ENCODE measurements at places on chromosomes 3 and 15. TPM values are rescaled to one million over a fixed set of nuclear protein-coding genes. Genes with fewer than 3 reads are reported as not detected.

ITGB5 gene
- polyA plus RNA-seq = 18.3 TPM

ISLR2 gene
- polyA plus RNA-seq = 7.3 TPM

CMTM7 gene
- 12.9 TPM for polyA plus RNA-seq

GASK1A gene
- 4.4 TPM for polyA plus RNA-seq

DPPA2 gene
- not detected for polyA plus RNA-seq

POPDC2 gene
- polyA plus RNA-seq = 38.2 TPM

DNA sequence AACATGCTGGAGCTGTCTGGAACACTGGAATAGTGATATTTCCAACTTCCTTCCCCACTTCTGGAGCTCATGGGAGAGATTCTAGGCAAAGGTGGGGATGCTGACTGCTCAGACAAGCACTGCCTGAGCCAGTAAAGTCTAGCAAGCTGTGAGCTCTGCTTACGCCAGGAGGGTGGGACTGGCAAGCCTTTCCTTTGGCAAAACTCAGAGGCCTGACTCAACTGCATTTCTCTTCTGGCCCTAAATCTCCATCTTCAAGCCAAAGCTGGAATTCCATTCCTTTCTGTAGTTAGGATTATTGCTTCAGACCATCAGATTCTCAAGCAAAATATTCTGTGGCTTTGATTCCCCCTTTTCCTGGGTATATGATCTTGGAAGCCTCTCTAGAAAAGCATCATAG lies 20.3 kb upstream of the EPB42 start:
- peak; percentile 81 for DNase-seq

DNA sequence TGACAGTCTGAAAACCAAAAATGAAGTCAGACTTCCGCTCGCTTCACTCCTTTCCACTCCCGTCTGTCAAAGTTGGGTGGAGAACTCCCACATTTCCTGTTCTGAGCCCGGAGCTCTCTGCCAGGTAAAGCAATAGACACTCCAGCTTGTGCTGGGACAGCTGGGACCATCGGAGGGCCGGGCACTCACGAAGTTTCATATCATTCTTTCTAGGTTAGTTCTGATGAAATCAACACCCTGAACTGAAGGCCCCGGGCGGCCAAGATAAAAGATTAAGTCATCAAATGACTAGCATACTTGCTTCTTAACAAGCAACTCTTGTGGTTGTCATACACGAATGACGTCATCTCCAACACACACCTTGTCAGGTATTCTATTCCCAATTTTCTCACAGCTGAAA lies 42.1 kb downstream of the MAGI1 start:
- DNase-seq = no peak

- no peak for DNase-seq
Observed at GRCh38 chr3:7760718-7761117, 740.9 kb upstream of the LMCD1 start.

DNA sequence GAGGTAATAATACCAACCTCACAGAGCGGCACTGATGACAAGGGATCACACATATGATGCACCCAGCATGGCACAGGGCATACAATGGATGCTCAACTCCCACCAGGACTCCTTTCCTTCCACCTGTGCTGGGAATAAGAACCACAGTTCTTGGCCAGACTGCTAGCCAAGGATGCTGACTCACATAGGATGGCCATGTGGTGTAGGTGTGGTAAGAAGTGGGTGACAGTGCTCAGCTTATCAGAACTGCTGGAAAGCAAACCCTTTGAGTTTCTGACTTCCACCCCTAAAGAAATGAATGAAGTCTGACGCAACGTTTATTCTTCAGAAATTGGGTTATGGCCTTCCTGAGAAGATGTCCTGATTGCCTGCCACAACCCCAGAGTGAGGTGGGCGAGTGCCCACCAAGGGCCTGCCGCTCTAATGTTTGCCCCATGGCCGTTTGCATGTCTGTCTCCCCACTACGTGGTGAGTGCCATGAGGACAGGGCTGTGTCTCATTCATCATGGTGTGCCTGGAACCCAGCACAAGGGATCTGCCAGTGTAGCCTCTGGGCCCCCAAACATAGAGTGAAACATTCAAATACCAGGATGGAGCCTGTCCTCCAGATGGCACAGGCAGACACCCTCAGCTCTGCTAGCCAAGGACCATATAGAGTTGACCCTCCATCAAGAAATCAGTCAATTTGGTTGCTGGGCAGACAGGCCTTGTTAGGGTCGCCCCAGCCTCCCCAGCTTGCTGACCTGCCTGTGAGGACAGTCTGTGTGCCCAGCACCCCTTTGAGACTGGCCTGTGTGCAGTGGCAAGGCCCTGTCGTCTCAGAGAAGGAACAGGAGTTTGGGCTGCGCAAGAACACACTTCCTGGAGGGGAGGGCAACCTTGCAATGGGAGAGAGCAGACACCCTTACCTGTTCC lies 57.6 kb upstream of the SLCO2A1 start:
- DNase-seq = no peak

GRCh38 chr3:175895731-175896130 lies 1036.6 kb downstream of the NAALADL2 start:
- no peak for DNase-seq

DNA sequence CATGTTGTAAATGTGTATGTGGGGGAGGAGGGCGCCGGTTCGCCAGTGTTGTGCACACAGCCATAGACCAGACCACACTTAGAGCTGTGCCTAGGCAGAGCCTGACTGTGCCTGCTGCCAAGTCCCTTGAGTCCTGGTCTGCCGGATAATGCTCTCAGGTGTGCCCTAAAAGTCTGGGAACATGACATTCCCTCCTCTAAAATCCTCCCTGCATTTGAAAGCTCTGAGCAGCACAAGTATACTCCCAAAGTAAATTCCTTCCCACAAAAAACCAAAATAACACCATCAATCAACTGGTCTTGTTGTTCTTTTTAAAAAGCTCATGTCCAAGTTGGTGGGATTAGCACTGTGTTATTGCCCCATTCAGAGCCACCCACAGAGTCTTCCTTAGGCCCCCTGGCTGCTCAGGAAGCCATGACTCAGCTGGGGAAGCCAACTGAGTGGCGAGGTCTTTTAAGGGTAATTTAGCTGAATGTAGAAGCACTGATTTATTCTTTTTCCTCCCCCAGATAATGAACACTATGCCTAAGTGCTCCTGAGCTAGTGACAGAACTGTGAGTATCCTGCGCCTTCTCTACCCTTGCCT lies 147.8 kb upstream of the MCTP2 start:
- no peak for DNase-seq

DNA sequence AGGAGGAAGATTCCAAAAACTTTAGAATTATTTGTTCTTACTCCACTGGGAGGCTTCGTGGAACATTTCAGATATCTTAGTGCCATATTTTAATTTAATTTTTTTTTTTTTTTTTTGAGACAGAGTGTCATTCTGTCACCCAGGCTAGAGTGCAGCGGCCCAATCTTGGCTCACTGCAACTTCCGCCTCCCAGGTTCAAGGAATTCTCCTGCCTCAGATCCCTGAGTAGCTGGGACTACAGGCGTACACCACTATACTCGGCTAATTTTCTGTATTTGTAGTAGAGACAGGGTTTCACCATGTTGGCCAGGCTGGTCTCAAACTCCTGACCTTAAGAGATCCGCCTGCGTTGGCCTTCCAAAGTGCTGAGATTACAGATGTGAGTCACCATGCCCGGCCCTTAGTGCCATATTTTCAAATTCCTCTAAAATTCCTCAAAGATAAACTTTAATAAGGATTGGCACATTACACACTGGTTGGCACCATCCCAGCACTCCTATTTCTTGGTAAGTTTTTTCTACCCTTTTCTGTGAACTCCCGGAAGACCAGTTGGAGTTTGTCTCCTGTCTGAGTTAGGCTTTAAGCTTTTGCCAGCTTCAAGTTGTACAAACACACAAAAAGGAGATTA lies 693.7 kb downstream of the MCTP2 start:
- no peak for DNase-seq

GRCh38 chr15:29935296-29936004 lies 113.2 kb upstream of the TJP1 start:
- DNase-seq = no peak

- no peak for DNase-seq
Observed at GRCh38 chr15:90211440-90212143, 10.5 kb downstream of the SEMA4B start.

DNA sequence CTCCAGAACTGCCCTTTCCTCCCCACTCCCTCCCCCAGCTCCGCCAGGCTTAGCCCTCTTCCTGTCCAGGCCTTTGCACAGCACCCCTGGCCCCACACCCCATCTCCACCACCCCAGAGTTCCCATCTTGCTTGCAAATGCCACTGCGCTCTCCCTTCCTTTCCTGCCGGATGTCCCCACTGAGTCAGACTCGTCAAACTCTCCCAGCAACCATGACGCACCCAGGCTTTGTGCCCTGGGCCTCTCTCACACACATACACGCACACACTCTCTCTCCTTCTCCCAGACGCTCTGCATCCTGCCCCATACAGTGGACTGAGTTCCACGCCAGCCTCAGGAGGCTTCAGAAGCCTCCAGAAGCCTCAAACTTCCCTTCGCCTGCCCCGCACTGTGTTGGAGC lies 2.8 kb upstream of the CCDC9B start:
- no peak for DNase-seq

DNA sequence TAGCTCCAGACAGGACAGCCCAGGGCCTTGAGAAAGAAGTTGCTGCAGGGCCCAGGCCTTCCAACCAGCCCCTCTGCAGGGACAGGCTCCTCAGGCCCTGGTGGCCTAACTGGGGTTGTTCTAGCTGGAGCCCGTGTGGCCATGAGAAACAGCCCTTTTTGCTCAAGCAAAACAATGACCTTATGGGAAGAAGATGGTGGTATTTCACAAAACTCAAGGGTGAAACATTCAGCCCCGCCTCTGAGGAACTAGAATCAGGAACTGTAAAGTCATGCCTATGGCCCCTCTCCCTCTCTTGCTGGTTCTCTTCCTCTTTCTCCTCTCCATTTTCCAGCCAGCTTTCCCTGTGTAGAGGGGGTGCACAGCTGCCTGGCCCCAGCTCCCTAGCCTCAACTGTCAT lies 273.3 kb downstream of the RPLP1 start:
- no peak for DNase-seq

- DNase-seq = no peak
Observed at GRCh38 chr15:51658664-51659063, 22.6 kb upstream of the SCG3 start.

DNA sequence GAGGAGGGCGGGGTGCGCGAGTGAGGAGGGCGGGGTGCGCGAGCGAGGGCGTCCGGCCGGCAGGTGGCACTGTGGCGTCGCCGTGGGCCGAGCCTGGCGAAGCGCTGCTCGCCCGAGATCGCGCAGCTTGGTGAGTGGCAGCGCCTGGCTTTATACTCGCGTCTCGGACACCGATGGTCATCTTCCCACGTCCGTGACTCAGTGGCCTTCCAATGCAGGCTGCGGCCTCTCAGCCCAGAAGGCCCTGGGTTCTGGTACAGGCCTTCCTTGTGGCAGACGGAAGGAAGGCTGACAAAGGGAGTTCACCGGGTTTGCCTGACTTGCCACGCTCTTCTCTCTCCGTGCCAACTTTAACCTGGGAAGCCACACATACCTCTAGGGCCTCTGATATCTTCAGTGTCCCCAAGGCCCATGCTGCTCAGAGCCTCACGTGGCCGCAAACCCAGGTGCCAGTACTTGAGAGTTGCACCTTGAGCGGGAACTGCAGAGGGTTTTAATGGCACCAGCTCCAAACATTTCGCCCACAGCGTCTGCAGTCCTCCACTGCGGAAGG lies 195.3 kb upstream of the LYSMD4 start:
- no peak for DNase-seq

DNA sequence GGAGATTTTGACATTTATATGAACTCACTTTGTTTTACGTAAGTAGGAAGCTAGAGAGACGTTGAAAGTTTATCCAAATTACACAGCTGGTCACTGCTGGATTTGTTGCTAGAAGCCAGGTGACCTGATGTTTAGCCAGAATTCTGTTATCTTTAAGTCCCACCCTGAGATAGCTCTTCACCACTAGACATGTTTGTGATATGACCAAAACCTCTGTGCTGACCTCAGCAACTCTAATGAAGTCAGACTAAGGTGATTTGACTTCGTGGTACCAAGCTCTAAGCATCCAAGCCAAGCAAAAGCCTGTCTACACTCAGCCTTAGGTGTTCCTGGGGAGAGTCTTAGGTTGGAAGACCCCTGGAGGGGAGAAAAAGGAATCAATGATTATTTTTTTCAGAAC lies 102.4 kb downstream of the ARRDC4 start:
- DNase-seq = no peak

DNA sequence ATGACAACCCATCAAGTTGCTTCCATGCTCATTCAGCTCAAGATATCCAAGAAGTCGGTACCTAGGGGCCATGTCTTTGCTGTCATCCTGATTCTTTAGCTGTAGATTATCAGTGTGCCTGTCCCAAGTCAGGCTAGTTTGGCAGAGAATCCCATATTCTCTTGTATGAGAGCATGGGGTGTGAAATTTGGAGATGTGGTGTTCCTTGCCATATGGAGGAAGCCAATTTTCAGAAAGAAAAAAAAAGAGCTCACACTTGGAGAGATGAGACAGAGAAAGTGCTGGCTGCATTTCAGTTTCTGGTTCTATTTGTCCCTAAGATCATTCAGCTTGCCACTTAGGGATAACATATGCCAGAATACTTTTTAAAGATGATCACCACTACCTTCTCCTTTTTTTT lies 52.3 kb upstream of the SLC4A7 start:
- no peak for DNase-seq

Measured in forelimb muscle (tissue), 1 donor.